ENCODE measurements at places on chromosomes 12 and 14.
A peak's percentile ranks its signal among the peaks of the same experiment; 100 is the strongest.

GRCh38 chr14:103151270-103151945 is 28.1 kb downstream of the TNFAIP2 start:
- DNase-seq, result no peak

DNA sequence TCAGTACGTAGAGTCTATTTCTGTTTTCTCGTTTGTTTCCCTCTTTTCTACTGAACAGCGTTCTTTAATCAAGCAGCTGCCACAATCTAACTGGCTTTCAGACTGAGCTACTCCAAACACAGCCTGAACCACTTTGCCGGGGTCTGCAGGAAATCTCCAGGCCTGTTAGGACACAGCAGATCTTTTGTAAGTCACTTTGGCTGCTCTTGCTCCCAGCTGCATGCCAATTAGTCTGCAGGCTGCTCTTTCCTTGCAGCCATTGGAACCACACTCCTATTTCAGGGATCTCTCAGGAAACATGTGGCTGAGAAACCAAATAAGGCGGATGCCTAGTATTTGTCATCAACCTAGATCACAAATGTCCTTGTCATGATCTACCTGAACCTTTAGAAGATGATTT is 73.6 kb downstream of the TMTC1 start:
- no peak for DNase-seq

- no peak for DNase-seq
Observed at GRCh38 chr12:48744251-48745008, 27.9 kb upstream of the CCNT1 start.

- peak; percentile 9 for DNase-seq
Observed at GRCh38 chr12:8698132-8698851, 501 bp downstream of the RIMKLB start.

GRCh38 chr12:132717531-132718387 is 7.1 kb downstream of the PGAM5 start:
- DNase-seq, result no peak

- no peak for DNase-seq
Observed at GRCh38 chr12:64265839-64266238, 43.7 kb upstream of the KICS2 start.

DNA sequence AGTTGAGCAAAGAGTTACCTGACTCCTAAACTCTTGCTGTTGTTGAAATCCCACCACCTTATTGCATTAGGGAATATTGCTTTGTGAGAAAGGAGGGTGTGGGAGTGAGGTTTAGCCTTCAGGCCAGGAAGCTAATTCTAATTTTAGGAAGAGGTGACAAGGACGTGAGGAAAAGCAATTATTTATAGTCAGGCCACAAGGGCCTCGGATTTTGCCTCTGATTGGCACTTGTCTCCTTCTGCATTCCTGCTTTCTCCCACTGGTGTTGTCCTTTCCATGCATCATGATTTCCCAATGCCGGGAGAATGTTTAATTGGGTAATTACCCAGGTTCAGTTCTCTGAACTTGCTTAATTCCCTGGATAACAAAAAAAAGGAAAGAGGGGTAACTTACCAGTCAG is 37.9 kb upstream of the SLC38A2 start:
- DNase-seq, result no peak

GRCh38 chr12:8032242-8033152 is at the start of gene FOXJ2:
TSS of gene FOXJ2 (plus strand) at chr12:8032716. CDS start at chr12:8039833, 7,117 bp downstream.
- peak; percentile 72 for DNase-seq

GRCh38 chr12:15584366-15585041 is 204.7 kb downstream of the EPS8 start:
- no peak for DNase-seq

GRCh38 chr14:59772233-59772632 is 98.3 kb downstream of the RTN1 start:
- no peak for DNase-seq

DNA sequence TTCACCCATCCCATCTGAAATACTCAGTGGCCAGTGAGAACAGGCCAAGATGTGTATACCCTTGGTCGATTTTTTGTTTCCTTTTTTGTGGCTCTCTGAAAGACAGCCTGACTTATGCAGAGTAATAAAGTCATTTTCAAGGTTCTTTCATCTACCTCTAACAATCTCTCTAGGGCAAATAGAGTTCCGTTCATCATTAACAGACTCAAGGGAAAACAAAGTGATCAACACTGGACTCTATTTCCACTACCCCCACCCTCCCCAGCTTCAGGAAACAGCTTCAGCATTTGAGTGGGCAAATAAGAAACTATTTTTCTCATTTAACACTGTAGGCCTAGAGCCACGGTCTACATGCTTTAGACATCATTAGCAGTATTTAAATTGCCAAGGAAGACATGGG is 15.9 kb downstream of the PRKAB1 start:
- DNase-seq, result no peak

DNA sequence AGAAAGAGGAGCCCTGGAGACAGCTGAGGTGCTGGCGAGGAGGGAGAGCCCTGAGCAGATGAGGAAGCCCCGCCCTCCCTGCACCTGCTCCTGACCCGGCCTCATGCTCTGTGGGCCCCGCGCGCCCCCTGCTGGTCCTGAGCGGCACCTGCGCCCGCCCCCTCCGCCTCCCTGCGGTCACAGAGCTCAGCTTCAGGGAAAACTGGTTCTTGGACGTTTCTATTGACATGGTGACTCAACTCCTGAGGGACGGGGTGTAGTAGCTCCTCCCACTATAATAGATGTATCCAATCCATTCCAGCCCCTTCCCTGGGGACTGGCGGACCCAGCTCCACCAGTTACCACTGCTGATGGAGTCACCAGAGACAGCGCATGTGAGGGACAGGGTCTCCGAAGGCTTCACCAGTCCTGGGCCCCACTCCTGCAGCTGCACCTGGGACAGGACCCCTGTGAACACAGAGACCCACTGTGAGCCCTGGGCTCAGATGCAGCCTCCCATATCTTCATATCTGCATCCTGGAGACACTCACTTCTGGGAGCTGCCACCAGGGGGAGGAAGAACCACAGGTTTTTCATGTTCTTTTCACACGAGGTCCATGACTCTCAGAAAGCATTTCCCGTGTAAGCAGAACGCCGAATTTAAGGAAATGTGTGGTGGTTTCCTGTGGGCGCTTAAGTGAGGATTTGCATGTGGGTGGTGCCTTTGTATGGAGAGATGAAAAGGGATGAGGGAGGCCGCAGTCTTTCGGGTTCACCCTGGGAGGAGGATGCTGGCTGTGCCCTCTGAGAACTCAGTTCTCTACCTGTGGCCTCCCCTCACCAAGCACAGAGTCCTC is 1346.4 kb downstream of the TMEM121 start:
- DNase-seq, result peak; percentile 79

- DNase-seq, result no peak
Observed at GRCh38 chr14:22926316-22926715, 2.9 kb downstream of the PRMT5 start.

DNA sequence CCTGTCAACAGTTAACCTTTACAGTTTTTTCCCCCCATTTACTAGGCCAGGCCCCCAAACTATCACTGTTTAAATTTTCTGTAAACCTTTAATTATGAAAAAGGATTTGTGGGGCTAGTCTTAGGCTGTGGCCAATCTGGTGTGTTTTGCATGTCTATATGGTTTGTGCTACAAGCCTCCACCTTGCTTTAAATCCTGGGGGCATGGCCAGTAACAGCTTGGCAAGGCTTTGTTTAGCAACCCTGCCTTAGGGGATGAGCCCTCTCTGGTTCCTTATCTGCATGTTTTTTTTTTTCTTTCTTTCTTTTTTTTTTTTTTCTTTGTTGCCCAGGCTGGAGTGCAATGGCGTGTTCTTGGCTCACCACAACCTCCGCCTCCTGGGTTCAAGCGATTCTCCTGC is 102.7 kb downstream of the KCNMB4 start:
- no peak for DNase-seq

DNA sequence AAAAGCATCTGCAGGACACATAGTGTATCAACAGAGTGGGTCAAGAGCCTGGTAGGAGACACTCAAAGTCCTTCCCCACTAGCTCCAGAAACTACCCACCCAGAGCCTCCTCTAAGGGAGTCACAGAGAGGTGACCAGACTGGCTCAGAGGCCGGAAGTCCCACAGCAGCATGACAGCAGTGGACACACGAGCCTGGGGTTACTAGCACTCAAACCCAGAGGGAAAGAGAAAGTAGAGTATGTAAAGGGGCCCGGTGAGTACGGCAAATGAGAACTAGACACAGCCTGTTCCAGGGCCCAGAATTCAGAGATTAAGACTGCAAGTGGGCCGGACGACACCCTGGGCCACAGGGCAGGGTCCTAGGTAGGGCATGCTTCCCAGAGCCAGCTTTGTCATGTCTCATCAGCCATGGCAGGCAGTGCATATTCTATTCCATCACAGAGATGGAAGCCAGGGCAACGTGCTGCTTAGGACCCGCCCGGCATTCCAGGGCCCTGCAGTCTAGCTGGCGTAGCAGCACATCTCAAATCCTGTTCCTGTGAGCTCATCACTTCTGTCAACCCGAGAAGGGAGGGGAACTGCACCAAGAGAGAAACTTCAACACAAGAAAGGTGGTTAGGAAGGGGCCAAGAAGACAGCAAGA is 4.2 kb downstream of the IFFO1 start:
- no peak for DNase-seq

GRCh38 chr12:52634266-52635056 is 16.1 kb upstream of the KRT73 start:
- no peak for DNase-seq

- no peak for DNase-seq
Observed at GRCh38 chr12:51851413-51852124, 3.1 kb upstream of the FIGNL2 start.

- no peak for DNase-seq
Observed at GRCh38 chr12:109266106-109266879, 42.8 kb downstream of the FOXN4 start.

GRCh38 chr14:88437658-88438057 is 52.2 kb downstream of the SPATA7 start:
- no peak for DNase-seq

DNA sequence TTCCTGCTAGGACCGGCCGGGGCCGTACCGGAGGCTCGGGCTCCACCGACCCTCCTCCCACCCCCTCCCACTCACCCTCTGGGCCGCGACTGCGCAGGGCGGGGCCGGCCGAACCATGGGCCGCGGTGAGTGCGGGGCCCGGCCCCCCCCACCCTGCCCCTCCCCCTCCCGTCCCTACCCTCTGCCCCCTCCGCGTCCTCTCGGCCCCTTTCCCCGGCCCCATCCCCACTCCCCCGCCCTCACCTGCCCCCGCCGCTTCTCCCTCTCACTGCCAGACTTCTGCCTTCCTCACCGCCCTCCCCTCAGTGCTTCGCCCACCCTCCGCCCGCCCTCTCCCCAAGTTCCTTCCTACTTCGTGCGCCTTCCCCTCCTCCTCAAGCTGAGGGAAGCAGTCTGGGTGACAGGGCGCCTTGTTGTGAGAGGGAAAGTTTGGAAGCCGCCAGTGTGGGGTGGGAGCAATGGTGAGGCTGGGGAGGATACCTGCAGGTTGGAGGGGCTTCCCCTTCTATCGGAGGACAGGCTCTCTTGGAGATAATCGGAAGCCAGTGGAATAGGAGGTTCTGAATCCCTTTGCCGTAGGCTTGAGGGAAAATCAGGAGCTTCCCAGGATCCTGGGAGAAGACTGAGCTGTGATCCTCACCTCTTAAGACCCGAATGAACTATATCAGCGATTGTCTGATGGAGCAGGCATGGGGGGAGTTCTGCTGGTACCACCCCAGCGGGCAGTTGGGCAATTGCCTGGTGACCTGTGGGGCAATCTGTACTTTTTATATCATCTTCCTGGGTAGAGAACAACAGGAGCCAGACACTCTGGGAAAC is 472 bp downstream of the MBD6 start:
- DNase-seq, result no peak

- DNase-seq, result no peak
Observed at GRCh38 chr12:27280412-27280811, 36.3 kb downstream of the STK38L start.

DNA sequence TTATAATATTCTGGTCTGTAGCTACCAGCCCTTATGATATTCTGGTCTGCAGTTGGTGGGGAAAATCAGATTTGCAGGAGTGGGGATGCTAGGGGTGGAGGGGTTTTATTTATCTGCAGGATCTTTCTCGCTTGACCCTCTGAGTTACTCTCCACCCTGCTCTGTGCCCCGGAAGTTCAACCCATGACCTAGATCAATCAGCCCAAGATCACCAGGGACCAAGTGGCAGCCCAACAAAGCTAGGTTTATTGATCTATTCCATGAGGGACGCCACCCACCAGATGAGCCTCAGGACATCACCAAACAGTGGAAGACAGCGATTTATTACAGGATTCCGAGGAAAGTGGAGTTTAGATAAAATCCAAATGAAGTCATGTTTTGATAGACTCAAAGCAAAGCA is 25.8 kb upstream of the C12orf76 start:
- DNase-seq, result no peak

DNA sequence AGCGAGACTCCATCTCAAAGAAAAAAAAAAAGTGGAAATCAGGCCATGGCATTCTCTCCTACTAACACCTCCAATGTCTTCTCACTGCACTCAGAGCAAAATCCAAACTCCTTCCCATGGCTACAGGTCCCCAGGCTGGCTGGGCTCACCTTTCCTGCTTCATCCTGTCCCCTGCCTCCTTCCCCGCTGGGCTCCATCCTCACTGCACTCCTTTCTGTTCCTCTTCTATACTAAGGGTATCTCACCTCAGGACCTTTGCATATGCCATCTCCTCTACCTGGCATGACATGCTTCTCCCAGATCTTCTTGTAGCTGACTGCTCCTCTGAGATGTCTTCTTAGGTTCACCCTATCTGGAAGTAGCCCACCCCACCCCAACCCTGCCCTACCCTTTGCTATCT is 111.1 kb downstream of the DPF3 start:
- DNase-seq, result no peak

DNA sequence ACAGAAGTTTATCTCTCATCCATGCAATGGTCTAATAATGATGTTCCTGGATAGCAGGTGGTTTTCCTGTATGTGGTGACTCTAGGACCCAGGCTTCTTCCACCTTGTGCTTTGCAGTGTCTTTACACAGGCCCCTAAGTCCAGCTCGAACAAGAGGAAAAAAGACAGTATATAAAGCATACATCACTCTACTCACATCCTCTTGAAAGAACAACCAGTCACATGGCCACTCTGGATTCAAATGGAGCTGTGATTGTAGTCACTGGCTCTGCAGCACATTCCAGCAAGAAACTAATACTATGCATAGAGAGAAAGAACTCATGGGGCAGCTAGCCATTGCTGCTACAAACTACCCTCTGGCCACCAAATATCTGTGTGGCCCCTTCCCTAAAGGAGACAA is 11.5 kb upstream of the E2F7 start:
- DNase-seq, result no peak

GRCh38 chr12:113396828-113397496 is 6.7 kb downstream of the SDS start:
- no peak for DNase-seq

- DNase-seq, result no peak
Observed at GRCh38 chr12:92294676-92295440, 149.2 kb upstream of the BTG1 start.

- no peak for DNase-seq
Observed at GRCh38 chr12:74551291-74551690, 13.7 kb downstream of the ATXN7L3B start.

DNA sequence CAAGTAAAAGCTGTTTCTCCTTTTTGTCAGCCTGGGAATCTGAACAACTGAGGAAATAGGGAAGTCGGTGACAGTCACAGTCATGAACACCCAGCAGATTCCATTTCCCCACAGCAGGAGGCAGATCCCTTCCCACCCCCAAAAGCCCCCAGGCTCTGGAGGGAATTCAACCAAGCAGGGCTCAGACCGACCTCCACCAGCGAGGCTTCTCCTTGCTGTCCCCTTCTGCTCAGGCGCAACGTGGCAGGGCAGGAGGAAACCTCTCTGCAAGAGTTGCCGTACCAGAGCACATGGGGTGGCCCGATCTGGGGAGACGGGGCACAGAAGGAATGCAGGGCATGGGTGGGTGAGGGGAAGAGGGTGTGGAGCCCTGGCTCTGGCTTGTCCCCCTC is 319 bp downstream of the GALNT6 start:
- no peak for DNase-seq

Data from activated gamma-delta T cell treated with anti-CD3 and anti-CD28 coated beads, Interleukin-2, amount 50 U/mL, for 16 hours (primary cell).